Activated gamma-delta T cell treated with anti-CD3 and anti-CD28 coated beads, Interleukin-2, amount 50 U/mL, for 16 hours (primary cell): ENCODE measurements at places on chromosomes 4 and X.

GRCh38 chr4:172521248-172521647, 647.4 kb upstream of the GALNT7 start:
- DNase-seq = no peak

DNA sequence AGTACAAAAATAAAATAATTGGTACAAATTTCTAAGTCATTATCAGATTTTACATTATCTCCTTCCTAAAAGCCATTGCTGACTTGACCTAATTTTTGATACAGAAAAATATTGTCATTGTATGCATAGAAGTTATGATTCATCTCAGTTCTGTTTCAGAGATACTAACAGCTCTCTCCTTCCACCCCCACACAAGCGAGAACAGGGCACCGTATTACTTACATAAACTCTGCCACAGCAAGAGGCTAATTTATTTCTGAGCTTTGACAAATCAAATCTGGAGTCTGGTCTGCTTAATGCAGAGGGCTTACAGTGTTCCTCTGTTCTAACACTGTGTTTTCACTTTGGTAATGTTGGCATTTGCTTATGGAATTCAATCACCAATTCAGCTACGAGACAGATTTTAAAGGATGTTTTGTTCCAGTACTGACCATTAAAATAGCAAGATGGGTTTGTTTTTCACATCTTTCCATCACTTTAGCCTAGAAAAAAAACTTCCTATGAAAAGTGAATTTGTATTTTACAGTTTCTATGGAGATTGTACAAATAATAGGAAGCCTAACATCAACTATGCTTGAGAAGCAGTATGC, 181.8 kb downstream of the USP46 start:
- no peak for DNase-seq

GRCh38 chrX:36087366-36087765, 167.8 kb downstream of the CFAP47 start:
- DNase-seq = no peak

GRCh38 chr4:86100539-86101215, 259.2 kb downstream of the MAPK10 start:
- DNase-seq = no peak

DNA sequence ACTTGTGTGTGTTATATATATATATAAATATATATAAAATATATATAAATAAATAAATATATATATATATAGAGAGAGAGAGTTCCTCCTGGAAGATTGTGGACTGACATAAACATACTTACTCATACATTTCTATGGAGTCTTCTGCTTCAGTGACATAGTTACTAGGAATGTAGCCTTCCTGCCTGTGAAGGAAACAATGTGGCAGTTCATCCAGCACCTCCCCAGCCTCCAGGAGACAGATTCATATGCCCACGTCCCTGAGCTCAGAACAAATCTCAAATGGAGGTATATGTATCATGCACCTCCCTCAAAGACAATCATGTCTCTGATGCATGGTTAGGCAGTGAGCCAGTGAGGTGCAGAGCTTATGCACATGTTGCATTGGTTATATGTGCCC, 11.4 kb upstream of the TIMM8A start:
- DNase-seq = no peak

DNA sequence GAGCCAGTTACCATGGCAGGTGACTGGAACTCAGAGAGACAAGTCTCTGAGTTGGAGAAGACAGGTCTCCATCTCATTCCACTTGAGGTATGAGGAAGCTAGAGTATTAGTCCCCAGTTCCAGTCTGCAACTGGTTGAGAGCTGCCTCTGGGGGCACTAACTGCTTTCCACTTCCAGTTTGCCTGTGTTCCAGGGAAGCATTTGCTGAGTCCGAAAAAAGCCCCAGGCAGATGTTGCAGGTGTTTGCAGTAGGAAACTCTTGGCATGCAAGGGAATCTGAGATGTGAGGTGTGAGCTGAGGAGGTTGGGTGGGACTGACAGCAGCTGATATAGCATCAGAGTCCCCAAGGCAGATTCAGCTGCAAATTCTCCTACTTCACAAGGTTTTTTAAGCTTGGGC, 272.2 kb upstream of the CASK start:
- DNase-seq = no peak

DNA sequence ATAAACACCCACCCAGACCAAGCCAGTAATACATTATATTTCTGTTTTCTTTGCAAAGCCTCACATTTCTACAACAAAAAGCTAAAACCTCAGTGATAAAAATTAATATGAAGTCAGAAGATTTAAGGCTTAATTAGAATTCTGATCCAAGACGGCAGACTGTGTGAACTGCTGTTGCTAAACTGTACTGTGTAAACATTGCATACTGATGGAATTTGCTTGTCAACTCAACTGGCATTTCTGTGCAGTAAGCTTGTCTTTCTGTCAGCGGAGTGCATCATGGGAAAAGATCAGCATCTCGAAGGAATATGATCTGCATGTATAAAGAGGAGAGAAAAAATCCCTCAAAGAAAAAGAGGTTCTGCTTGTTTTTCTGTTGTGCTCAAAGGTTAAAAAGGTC, 69.4 kb upstream of the SPANXB1 start:
- DNase-seq = no peak

DNA sequence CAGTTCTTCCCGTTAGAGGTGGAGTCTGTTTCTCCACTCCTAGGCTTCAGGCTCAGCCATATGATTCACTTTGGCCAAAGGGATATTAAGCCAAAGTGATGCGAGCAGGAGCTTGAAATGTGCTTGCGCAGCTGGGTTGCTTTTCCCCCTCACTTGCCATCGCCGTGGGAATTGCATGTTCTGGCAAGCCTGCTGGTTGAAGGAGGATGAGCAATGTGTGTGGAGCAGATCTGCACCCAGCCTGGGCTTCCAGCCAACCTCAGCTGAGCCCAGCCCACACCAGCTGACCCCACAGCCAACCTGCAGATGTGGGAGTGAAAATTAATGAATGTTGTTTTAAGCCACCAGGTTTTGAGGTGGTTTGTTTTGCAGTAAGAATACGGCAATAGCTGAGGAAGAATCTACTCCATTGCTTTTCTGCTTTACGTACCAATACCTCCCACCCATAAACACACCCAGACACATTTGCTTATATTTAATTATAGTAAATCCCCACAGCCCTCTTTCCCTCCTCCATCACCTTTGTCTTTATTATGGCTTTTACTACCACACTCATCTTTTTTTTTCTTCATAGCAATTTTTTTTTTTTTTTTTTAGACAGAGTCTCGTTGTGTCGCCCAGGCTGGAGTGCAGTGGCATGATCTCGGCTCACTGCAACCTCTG, 132.8 kb upstream of the FUNDC1 start:
- DNase-seq = no peak

DNA sequence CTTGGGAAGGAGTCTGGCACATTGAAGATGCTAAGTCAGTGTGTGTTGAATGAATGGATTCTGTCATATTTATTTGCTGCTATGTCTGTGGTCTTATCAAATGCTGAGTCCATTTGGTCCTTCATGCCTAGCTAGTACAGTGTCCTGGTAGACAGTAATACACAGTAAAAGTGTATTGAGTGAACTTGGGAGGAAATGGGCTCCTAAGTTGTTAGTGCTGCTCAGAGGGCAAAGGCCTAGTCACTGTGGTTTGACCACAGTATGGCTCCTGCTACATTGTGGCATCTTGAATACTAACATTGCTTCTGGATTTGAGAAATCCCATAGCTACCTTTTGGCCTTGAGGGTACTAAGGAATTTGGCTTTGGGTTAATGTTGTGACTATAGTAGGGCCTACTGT, 33.9 kb downstream of the MTM1 start:
- no peak for DNase-seq

GRCh38 chr4:54548098-54548620, 109.6 kb upstream of the KIT start:
- no peak for DNase-seq

GRCh38 chrX:46575991-46576392, 2.4 kb downstream of the CHST7 start:
- DNase-seq = no peak

DNA sequence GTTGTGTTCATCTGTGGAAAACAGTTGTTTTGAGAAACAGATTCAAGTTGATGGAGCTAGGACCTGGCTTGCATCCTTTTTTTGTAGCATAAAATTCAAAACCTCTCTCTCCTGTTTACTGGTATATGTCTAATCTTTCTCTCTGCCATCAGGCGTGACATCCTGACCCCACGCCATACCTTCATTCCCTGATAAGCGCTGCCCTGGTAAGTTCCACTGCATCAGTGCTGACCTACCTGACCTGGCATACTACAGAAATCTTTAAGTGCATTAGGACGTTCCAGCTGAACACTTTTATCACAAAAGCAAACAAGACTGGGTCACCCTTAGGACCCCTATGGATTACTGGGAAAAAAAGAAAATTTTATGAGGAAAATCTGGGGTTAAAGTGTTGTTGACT, 230.7 kb downstream of the SHROOM3 start:
- DNase-seq = no peak

DNA sequence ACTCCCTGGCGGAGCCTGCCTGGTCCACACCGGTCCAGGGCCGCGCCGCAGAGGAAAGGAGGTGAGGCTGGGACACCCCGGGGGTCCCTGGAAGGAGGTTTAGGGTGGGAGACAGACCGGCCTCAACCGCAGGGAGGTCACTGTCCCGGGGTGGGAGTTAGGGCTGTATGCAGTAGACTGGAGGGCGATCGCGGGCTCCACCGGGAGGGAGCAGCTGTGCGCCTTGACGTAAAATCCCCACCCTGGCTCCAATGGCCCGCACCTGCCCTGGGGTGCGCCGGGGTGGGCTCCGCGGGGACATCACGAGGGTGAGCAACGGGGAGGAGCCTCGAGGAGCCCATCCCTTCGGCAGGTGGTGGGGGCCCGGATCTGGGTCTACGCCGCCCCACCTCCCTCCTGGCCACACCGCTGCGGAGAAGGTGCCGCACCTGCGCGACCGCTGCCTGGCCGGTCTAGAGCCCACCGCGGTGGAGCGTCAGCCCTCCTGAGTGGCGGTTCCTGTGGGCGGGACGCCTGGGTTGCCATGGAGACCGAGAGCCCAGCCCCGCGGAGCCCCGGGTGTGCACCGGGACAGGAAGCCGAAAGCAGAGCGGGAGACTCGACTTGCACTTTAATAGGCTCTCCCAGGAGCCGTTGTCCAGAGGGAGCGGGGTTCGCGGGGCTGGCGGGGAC, 105.1 kb downstream of the ADRA2C start:
- DNase-seq = no peak

- no peak for DNase-seq
These were observed 121.1 kb upstream of the TEX13C start for GRCh38 chrX:125198546-125198945.

- no peak for DNase-seq
These were observed 2.1 kb downstream of the ASMTL start for GRCh38 chrX:1450361-1451161.
